Left ventricle myocardium superior (tissue), 1 donor: ENCODE measurements at places on chromosomes 2 and 18. TPM values are rescaled to one million over a fixed set of nuclear protein-coding genes. Genes with fewer than 3 reads are reported as not detected.
A peak's percentile ranks its signal among the peaks of the same experiment; 100 is the strongest.

IMP4 gene
- 59.8 TPM for total RNA-seq

TMEM37 gene
- 2.9 TPM for total RNA-seq

DPP10 gene
- 0.27 TPM for total RNA-seq

HTR2B gene
- total RNA-seq = 0.50 TPM

PROM2 gene
- 0.35 TPM for total RNA-seq

NEU4 gene
- 0.52 TPM for total RNA-seq

GPD2 gene
- total RNA-seq = 18.5 TPM

DNA sequence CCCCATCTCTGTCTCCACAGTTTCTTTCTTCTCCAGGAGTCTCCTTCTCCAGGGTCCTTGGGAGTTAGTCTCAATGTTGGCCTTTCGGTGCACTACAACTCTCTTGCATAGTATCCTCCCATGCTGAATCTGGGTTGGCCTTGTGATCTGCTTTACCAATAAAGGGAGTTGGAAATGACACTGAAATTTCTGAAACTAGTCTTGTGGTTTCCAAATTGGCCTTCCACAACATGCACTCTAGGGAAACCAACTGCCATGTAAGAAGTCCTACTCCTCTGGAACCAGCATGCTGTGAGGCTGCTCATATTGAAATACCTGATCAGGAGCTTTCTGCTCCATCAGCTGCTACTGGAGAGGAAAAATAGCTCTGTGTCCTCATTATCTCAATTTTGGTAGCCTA, 9.9 kb upstream of the ABHD3 start:
- DNase-seq = no peak

- DNase-seq = no peak
These were observed 89.6 kb upstream of the IL1R2 start for GRCh38 chr2:101902169-101902568.

GRCh38 chr2:60550178-60550983, 3.1 kb downstream of the BCL11A start:
- DNase-seq = peak; percentile 73

DNA sequence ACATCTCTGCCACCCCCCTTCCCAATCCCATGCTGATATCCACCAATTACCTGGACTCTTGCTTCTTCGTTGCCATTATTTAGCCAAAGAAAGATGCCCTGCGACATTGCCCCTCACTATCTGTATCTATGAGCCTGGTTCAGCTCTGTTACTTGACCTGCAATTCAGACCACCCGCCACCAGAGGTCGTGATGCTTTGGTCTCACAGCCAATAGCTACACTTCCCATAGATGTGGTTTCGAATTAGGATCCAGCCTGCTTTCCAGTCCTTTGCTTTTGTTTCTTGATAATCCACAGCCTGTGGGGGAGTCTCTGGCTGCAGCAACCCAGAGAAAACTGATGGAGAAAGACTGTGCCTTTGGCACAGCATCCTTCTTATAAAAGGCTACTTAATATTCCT, 239.4 kb downstream of the KLHL29 start:
- DNase-seq = no peak

DNA sequence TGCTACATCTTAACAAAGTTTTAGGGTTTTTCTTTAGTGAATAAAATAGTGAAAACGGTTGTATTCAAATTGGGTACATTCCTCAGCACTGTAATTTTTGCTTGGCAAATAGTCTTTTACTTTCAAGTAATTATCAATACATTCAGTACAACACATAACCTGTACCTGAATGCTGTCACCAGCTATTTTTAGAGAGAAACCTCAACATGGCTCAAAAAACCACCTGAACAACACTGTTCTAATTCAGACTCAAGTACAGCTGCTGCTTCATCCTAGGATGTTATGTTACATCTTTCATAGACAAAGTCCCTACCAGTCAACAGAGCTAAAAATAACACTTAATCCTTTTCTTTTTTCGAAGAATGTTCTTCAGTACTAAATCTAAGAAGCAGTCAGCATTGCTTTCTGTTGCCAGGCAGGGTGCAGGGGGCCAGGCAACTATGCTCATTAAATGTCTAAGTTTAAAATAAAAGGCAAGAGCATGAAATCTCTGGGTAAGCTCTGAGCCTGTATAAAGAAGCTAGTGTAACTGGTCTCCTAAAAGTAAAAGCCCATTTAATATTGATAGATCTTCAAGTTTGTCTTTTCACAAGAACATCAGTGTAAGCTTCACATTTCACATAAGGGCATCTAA, 20.5 kb downstream of the PDIA6 start:
- no peak for DNase-seq

GRCh38 chr18:23563377-23564043, 22.8 kb downstream of the NPC1 start:
- DNase-seq = no peak

- no peak for DNase-seq
These were observed 99.1 kb upstream of the PELI1 start for GRCh38 chr2:64243081-64244036.

- no peak for DNase-seq
These were observed 22.5 kb upstream of the NDUFV2 start for GRCh38 chr18:9079818-9080528.

- DNase-seq = no peak
These were observed 262.1 kb downstream of the EIPR1 start for GRCh38 chr2:3115301-3116042.

GRCh38 chr2:122029945-122030344, 274.5 kb downstream of the TSN start:
- DNase-seq = no peak

DNA sequence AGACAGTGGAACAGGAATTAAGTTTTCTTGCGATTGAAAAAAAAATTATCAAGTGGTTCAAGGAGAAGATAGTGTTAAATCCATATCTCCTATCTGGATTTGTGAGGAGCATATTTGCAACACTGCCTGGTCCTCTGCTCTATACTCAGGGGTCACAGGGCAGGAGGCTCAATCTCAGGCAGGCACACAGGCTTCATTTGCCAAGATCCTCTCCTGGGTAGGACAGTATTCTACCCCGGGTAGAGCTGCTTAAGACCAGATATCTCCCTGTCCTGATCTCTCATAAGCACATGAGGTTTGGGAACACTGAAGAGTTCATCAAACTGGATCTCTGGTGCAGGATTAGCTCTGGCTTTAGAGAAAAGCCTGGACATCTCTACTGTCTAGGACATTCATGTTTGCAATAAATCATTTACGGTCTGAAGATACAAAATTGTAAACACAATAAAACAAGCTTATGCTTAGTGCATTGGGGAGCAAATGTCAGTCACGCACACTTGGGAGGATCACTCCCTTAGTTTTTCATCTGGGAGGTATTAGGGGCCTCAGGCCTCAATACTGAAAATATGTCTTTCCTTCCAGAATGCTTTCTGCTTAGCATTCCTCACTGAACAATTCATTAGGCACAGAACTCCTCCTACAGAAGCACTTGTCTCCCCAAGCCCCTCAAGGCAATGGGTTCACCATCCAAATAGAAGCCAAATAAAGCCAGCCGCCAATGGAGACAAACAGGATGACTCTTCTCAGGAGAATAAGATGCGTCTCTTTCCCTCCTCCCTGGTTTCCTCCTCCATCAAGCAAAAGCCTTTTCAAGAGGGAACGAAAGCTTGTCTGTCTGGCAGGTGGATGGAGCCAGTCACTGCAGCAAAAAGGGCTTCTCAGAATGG, 34.1 kb upstream of the LCLAT1 start:
- no peak for DNase-seq

DNA sequence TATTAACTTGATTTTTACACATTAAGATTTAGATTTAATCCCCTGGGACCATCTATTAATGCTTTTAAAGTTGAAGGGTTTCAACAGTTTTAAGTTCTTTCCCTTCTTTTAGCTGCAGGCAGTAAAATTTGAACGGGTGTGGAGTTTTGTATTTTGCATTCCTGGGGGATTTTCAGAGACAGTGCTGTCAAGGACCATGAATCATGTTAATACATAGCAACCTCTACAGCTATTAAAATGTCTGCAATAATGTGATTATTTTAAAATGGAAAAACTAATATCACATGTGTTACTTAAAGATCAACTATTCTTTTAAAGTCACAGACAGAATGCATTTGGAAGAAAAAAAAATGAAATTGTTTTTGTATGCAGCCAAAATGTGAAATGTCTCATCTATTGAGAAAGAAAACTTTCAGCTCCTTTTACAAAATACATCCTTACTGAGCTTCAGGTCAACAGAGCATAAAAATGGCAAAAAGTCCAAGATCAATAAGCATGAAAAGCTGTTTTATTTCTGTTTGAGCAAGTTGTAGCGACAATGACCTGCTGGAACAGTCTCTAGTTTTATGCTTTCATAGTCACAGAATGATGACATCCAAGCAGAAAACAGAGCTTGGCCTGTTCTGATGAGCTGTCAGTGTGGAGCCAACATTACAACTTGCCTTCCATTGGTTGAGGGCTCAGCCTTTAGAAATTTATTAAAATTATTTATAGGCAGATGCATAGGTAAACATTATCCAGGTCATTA, 21.6 kb upstream of the ZNF521 start:
- DNase-seq = no peak

DNA sequence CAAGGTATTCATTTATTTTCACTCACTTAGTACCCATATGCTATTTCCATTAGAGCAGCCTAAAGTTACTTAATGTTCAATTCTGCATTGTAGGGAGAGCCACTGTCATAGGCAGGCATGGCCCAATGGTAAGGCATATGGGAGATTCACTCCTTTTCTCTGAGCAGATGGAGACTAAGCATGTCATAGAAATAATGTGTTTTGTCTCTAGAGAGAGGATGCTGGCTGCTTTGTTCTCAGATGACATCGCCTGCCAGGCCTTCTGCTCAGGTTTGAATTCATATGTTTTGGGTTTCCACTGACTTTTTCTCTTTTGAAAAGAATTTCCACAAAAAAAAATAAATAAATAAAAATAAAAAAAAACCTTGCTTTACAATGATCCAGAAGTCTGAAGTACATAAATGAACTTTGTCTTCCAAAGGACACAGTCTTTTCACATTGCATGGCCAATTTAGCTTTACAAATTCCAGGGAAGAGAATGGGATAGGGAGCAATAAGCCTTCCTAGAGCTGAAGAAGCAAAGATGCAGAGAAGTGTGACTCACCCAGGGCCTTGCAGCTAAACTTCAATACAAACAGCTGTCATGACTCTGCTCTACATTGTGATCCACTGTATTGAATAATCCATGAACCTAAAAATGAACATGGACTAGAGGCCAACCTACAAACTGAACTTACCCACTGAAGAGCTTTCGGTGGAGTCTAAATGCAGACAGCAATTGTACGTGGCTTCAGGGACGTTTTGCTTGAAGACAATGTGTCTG, 422.5 kb downstream of the CMPK2 start:
- DNase-seq = no peak

- DNase-seq = no peak
These were observed 271.6 kb upstream of the SESTD1 start for GRCh38 chr2:179536185-179536584.

- DNase-seq = no peak
These were observed 37.4 kb downstream of the NCK2 start for GRCh38 chr2:105782123-105782522.

- no peak for DNase-seq
These were observed 131.4 kb downstream of the MSH2 start for GRCh38 chr2:47534179-47534919.
